CD4-positive, alpha-beta T cell treated with Interleukin-15 for 4 hours (primary cell): ENCODE measurements at places on chromosomes 12 and 14.

- DNase-seq, result no peak
These were observed 107.5 kb upstream of the PDE3A start for GRCh38 chr12:20260851-20261250.

DNA sequence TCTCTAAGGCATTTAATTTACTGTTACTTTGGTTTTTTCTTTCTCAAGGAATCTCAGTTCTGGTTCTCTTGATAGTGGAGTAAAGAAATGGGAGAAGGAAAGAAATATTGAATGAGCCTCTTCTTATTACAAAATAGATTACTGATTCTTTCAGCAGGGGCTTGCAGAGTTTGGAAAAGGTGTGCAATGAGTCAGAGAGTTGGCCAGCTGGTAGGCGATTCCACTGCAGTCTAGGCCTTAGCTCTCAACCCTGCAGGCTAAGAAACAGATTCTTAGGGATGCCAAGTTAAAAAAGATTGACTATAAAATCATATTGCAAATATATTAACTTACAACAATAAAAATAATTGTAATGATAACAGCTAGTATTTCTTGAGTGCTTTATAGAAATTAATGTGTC lies 25.8 kb downstream of the NR1H4 start:
- no peak for DNase-seq

DNA sequence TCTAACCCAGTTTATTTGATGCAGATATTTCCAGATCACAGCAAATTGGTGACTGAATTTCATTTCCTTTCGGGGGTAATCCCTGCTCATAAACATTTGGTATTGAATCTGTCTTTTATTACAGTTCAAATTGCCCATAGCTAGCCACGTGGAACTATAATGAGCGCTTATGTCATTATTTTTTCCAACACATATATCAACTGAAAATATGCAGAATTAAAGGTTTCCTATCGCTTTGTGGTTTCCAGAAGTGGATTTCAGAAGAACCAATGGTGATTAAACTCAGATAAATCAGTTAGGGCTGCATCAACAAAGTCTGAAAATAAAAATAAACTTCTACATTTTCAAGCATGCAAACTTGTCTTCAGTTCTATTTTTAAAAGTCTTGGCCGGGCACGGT lies 111.9 kb downstream of the PIK3C2G start:
- DNase-seq, result no peak

DNA sequence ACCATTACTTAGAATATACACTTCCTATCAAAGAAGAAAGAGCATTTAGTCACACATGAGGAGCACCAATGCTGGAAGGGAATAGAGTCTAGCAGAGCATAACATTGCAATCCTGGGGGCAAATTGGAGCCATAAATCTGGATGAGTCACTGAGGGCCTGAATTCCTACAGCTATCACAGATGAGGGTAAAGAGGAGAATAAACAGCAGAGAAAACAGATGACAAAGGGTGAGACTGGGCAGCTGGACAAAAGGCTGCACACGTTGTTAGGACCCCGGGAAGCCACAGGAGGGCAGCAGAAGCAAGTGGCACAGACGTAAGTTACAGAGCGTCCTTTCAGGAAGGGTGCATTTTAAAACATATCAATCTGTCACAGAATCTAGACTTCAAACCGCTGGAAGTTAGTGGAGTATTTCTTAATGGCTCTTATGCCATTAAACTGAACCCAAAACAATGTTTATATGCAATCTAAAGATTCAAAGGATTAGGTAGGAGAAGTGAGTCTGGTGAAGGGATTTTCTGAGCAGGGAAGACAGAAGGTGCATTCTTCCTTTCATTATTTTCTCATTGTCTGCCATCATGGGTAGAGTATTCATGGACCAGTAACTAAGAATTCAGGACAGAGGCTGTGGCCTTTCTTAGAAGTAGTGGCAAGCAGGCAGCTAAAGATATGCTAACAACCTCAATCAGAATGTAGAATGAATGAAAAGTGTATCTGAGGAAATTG lies 159.8 kb upstream of the DAAM1 start:
- peak; percentile 1 for DNase-seq

DNA sequence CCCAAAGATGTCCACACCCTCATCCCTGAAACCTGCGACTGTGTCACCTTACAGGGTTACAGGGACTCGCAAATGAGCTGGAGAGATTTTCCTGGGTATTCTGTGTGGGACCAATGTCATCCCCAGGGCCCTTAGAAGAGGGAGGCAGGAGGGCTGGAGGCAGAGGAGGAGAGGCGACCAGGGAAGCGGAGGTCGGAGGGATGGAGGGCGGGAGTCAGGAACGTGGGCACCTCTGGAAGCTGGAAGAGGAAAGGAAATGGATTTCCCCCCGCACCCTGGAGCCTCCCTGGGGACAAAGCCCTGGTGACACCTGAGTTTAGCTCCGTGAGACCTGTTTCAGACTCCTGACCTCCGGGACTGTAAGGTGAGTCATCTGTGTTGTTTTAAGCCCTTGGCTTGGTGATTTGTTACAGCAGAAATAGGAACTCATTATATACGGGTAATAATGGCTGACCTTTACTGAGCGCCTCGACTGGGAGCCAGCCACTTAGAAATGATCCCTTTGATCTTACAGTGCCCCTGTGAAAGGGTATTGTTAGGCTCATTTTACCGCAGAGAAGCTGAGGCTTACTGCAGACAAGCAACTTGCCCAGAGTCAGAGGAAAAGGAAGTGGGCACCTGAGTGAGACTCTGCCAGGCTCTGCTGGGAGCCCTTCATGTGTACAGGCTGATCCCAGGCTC lies 29.3 kb upstream of the FZD10 start:
- DNase-seq, result no peak

GRCh38 chr14:51724650-51725049 lies 72.9 kb downstream of the FRMD6 start:
- no peak for DNase-seq

DNA sequence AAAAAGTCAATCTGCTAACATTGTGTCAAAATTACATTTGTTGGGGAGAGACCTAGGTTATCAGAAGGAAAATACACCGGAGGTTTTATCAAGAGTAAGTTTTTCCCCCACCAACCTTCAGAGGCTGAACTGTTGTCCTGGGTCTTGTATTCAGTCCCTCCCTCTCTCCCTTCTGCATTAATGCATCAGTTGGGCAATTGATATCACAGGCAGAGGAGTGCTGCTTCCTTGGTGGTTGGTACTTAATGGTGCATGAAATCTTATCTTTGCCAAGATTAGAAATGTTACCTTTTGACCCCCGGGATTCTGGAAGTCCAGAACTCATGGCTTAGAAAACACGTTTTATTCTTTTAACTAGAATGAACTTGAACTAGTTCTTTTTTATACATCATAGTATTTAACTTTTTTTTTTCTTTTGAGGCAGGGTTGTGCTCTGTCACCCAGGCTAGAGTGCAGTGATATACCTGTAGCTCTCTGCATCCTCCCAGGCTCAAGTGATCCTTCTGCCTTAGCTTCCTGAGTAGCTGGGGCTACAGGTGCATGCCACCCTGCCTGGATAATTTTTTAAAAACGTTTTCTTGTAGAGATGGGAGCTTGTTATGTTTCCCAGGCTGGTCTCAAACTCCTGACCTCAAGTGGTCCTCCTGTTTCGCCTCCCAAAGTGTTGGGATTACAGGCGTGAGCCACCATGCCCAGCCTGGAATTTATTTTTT lies 4.9 kb downstream of the PCBP2 start:
- no peak for DNase-seq

DNA sequence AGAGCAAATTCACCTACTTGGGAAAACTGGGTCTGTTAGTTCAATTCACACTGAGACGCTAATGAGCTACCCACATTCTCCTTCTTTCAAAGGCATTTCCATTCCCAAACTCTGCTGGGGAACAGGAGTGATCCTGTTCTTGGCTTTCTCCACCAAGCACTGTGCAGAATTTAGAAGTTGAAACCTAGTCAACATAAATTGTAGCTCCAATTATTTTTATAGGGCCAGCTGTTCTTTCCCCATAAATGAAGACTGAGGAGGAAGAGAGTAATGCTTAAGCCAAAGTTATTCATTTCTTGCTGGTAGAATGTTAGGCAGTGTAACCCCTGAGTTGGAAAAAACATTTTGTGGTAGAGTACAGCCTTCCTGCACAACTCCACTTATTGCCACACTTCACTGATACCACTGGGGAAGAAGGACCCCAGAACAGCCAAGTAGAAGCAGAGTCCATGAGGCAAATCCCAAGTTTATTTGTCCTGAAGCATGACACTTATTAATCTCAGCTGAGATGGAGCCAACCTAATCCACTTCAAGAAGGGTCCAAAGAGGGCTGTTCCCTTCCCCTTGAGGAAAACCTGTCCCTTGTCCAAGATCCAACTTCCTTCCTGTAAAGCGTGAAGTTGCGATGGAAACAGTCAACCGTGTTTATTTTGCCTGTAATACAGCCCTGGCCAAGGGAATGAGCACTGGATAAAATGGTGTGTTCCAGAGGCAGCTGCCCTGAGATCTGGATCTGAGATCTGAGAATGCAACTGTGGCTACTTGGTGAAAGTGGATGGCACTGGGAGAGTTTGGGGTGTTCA lies 151.8 kb downstream of the TBX5 start:
- DNase-seq, result no peak

- DNase-seq, result no peak
These were observed 187.7 kb downstream of the PHETA1 start for GRCh38 chr12:111181143-111181726.

DNA sequence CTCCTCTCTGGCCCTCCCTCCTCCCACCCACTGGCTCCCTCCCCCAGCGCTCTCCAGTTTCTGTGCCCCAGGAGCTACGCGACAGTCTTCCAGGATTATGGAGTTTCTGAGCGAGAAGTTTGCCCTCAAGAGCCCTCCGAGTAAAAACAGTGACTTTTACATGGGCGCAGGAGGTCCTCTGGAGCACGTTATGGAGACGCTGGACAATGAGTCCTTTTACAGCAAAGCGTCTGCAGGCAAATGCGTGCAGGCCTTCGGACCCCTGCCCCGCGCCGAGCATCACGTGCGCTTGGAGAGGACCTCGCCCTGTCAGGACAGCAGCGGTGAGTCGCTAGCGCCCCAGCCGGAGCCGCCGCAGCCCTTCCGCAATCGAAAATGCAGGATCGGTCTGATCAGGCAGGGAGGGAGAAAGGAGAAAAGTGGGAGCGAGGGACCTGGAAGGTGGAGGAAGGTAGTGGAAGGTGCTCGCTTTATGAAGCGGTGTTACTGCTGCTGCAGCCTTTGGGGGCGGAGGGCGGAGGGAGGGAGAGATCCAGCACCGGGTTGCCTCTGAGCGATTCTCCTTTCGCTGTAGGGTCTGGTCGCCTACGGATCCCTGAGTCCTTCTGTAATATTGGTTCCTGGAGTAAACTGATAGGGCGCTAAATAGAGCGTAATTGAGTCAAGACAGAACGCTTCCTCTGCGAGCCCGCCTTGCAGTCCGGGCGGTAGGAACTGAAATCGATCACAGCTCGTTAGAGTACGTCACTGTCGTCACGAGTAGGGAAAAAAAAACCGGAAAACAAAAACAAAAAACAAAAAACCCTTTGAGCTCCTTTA lies at the start of gene ALX1:
ALX1 (plus strand) TSS at position 56 of the 819 bp plus-strand sequence; CDS start at position 98, 42 bp downstream.
- no peak for DNase-seq

DNA sequence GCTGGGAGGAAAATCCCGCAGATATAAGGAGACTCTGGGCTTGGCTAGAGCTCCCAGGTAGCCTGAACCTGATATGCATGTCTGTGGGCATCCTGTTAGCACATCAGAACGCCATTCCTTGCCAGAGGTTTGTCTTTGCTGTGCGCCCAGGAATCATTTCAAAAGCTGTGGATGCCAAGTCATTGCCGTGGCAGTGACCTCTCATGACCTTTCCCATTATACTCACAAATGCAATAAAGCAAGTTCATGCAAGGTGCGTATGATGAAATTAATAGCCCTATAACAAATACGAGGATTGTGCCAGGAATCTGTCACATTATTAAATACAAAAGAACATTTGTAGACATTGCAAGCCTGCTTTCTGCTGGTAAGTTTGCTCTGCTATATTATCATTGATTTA lies 229.1 kb upstream of the PELI2 start:
- DNase-seq, result no peak

- no peak for DNase-seq
These were observed 78.4 kb downstream of the MOK start for GRCh38 chr14:102226356-102227125.
